Psoas muscle (tissue), 8 donors: ENCODE measurements at places on chromosomes 2 and 18. TPM values are rescaled to one million over a fixed set of nuclear protein-coding genes. Genes with fewer than 3 reads are reported as not detected.

Gene STARD6
- polyA plus RNA-seq, result not detected

Gene SERPINB13
- not detected for polyA plus RNA-seq

Gene KIF5C
- polyA plus RNA-seq, result 0.72 TPM

Gene SLC39A10
- polyA plus RNA-seq, result 1.7 TPM

Gene LONRF2
- polyA plus RNA-seq, result 0.22 TPM

Gene SMCHD1
- polyA plus RNA-seq, result 11.6 TPM

Gene ANO7
- 0.22 TPM for polyA plus RNA-seq

Gene ATP6V1C2
- 0.70 TPM for polyA plus RNA-seq

Gene ASAP2
- 1.6 TPM for polyA plus RNA-seq

Gene UGT1A5
- polyA plus RNA-seq, result not detected

Gene ZNF385B
- polyA plus RNA-seq, result 24.9 TPM

Gene NAT8
- not detected for polyA plus RNA-seq

Gene SERPINB4
- polyA plus RNA-seq, result 0.04 TPM

Gene SP140L
- polyA plus RNA-seq, result 1.6 TPM

Gene RAD51AP2
- not detected for polyA plus RNA-seq

Gene ALPG
- not detected for polyA plus RNA-seq

Gene FSHR
- not detected for polyA plus RNA-seq

Gene LAMA1
- 0.04 TPM for polyA plus RNA-seq

Gene CDH2
- polyA plus RNA-seq, result 0.52 TPM

Gene KCNG3
- polyA plus RNA-seq, result not detected

Gene PID1
- 4.7 TPM for polyA plus RNA-seq

Gene SNORC
- 0.64 TPM for polyA plus RNA-seq
